ENCODE measurements at places on chromosomes 2 and 18.

DNA sequence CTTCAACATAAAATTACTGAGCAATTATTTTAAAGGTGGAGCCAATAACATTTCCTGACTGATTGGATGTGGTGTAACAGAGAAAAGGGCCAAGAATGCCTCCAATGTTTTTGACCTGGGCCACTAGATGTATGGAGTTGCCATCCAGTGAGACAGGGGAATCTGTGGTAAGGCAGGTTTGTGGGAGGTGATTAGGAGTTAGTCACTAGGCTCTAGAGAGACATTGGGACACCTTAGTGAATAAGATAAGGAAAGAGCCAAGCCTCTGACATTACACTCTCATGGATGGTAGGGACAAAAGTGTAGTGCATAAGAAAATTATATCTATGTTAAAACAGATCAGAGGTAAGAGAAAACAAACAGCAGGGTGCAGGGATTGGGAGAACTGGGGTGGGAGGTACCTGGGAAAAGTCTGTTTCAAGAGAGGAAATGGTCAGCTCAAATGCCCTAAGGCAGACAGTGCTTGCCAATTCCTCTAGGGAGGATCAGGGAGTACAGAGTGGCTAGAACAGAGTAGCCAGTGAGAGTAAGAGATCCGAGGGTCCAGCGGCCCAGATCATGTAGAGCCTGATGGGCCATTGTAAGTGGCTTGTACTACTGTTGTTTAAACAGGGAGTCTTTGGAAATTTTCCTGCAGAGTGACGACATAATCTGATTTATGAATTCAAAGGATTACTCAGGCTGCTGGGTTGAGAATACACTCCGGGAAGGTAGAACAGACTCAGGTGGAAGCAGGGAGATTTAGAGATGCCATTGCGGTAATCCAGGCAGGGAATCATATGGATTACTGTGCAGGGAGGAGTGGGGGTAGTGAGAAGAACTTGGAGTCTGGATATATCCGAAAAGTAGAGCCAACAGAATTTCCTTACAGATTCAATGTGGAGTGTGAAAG is 45.7 kb upstream of the CUL3 start:
- DNase-seq: no peak

GRCh38 chr18:47244086-47244485 is 7.4 kb downstream of the SKOR2 start:
- no peak for DNase-seq

GRCh38 chr2:241985986-241986329 is 116.4 kb downstream of the RTP5 start:
- no peak for DNase-seq

- no peak for DNase-seq
Measured at GRCh38 chr18:10935588-10935987, 213.8 kb downstream of the PIEZO2 start.

DNA sequence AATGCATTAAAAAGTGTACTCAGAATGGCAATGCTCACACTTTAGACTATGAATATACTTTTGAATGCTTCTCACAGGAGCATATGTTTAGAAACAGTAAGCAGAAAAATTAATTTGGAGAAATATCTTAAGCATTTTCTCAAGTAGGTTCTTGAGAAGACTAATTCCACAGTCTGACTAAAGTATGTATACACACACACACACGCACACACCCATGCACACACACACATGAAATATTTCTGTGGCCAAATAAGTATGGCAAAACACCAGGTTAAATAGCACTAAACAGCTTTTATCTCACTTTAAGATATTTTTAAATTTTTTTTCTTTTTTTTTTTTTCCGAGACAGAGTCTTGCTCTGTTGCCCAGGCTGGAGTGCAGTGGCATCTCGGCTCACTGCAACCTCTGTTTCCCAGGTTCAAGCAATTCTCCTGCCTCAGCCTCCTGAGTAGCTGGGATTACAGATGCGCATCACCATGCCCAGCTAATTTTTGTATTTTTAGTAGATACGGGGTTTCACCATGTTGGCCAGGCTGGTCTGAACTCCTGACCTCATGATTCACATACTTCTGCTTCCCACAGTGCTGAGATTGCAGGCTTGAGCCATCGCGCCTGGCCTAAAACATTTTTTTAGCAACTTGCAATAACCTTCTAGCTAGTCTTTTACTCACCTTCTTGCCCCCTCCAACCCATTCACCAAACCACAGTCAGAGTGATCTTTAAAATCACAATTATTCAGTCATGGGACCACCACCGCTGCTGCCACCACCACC is 67.5 kb upstream of the SCG2 start:
- DNase-seq: no peak

GRCh38 chr2:234679741-234680687 is 183.1 kb upstream of the ARL4C start:
- no peak for DNase-seq

DNA sequence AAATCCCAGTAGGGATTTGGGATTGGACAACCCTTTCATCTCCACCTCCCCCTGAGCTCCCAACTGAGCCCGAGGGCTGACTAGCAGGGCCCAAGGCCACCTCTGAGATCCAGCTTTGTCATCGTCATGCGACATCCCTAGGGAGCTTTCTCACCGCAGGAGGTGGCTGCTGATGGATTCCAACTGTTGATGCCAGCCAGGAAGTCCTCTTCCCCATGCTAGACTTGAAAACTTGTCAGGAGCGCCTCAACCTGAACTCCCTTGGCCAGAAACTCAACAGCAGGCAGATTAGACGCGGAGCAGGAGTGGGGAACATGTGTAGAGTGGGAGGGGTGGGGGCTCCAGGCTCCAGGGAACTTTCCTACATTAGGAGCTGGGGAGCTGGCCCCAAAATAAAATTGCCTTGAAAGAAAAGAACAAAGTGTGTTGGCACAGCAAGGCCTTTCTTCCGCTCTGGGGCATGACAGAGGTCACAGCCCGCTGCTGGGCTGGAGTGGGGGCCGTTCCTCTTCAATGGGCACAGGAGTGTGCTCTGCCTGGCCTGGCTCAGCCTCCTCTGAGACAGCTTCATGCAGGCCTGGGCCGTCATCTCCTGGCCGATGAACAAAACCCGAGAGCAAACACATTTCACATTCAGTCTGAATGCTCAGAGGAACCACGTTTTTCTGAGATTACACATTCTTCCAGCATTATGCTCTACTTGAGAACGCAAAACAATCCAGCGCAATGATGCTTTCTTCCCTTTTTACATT is 34.5 kb downstream of the EMILIN2 start:
- DNase-seq: no peak

DNA sequence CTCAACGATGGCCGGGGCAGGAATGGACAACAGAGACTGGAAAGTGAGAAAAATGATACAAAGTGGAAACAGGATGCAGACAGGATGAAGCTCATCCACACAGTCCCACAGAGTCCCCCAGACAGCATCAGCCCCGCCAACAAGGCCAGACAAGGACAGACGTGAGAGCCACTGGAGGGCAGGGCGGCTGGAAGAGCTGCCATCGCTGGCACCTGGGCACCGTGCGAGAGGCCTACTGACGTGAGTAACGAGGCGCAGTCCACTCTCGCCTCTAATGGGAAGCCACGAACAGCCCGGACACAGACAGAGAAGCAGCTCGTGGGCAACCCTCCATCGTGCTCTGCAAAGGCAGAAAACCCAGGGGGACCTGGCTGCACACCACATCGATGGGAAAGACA is 17.1 kb downstream of the HDAC4 start:
- DNase-seq: no peak

GRCh38 chr2:24576617-24577016 is 85.6 kb downstream of the NCOA1 start:
- DNase-seq: peak; percentile 17

- peak; percentile 79 for DNase-seq
Measured at GRCh38 chr2:239253264-239253663, 147.6 kb downstream of the HDAC4 start.

GRCh38 chr2:120599072-120599471 is 136.6 kb upstream of the GLI2 start:
- DNase-seq: no peak

- DNase-seq: no peak
Measured at GRCh38 chr18:12460874-12461273, 53.1 kb downstream of the PRELID3A start.

DNA sequence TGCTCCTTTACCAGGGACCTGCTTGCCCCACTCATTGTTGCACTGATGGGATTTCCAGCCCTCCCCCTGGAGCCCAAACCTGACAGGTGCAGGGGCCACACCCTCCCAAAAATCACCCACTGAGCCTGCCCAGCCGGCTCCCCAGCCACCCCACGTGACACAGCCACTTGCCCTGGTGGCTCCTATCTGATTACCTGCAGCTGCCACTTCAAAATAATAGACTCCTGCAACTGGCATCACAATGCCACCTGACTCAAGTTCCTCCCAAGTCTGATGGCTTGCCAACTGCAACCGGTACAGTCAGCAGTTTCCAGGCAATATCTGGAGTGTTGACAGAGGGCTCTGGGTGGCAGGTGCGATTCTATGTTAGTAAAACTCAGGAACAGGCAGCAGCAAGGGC is 66.2 kb downstream of the CRACDL start:
- DNase-seq: no peak

GRCh38 chr2:181953881-181954537 is 31.6 kb upstream of the PPP1R1C start:
- peak; percentile 82 for DNase-seq

DNA sequence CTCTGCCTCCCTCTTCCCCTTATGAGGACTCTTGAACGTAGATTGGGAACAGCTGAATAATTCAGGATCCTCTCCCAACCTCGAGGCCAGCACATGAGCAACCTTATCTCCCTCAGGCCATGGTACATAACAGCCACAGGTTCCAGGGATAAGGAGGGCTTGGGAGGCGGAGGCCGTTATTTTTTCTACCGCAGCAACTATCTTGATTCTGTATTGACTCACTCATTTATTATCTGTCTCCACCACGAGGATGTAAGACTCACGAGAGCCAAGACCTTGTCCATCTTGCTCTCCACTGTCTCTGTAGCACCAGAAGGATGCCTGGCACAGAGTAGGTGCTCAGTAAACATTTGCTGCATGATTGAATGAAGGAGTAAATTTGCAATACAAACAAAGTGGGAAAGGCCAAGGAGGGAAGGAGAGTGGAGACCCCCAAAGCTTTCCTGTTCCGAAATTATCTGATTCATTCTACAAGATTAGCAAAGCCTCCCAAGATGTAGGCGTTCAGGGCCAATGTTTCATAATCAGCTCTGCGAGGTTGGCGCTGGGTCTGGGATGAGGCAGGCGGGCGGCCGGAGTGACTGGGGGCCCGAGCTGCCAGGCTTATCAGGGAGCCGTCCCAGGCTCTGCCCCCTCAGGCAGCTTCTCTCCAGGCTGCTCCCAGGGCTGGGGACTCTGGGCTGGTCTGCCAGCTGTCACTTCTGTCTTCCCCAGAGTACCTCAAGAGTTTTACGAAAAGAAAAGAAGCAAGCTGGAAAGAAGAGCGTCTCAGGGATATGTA is 31.6 kb downstream of the INPP5D start:
- no peak for DNase-seq

DNA sequence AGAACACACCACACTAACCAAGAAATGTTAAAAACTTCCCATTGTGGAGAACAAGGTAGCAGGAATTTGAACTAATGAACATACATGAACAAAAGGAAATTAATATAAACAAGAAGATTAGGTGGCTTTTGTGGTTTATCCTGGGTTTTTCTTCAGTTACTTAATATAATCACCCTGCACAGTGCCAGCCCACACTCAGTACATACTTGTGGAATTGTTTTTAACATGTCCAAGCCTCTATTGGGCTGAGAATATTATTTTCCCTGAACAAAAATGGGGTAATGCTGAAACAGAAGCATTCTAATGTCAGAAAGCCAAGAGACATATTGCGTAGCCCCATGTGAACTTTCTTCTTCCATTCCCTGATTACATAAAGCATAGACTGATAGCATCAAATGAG is 202.8 kb downstream of the DNER start:
- no peak for DNase-seq

DNA sequence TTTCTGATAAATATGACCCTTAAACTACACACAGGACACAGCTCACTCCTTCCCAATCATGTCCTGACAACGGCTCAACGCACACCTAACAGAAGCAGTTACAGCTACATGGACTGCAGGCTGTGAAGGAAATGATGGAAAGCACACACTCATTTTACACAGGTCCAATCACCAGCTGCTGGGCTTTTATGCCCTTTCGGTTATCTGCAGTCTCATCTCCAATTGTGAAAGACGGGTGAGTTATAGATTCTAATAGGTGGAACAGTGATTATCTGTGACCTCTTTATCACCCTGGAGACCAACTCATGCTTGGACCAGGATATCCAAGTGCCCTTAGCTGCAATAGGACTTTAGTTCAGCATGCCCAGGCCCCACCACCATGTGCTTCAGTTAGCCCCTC is 110.4 kb upstream of the CREB1 start:
- DNase-seq: no peak

GRCh38 chr2:158457092-158457825 is 507 bp downstream of the PKP4 start:
- DNase-seq: peak; percentile 70

DNA sequence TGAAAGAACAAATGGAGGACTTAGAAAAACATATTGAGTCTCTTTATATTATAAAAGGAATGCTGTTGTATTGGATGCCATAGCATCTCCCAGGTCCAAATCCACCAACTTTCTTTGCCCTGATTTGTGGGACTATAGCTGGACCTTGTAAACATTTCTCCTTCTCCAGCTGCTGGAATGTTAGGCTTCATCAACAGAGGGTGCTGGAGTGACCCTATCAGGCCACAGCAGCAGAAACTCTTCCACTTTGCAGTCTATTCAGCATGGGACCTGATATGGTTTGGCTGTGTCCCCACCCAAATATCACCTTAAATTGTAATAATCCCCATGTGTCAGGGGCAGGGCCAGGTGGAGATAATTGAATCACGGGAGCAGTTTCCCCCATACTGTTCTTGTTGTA is 138.4 kb upstream of the ARL4C start:
- DNase-seq: no peak

DNA sequence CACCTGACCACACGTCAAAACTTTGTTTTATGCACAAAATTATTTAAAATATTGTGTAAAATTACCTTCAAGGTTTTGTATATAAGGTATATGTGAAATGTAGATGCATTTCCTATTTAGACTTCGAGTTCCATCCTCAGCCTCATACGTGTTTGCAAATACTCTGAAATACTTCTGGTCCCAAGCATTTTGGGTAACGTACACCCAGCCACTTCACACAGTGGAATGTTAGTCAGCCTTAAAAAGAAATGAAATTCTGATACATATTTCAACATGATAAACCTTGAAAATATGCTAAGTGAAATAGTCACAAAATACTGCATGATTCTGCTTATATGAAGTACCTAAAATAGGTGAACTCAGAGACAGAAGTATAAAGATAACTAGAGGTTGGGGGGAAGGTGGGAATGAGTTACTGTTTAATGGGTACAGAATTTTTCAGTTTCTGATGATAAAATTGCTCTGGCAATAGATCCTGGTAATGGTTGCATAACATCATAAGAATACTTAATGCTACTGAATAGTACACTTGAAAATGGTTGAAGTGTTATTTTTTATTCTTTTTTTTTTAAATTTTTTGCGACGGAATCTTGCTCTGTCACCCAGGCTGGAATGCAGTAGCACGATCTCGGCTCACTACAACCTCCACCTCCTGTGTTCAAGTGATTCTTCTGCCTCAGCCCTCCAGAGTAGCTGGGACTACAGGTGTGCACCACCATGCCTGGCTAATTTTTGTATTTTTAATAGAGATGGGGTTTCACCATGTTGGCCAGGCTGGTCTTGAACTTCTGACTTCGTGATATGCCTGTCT is 24.0 kb downstream of the NOP58 start:
- DNase-seq: no peak

GRCh38 chr2:238418196-238418998 is 8.3 kb upstream of the ASB1 start:
- DNase-seq: no peak

- peak; percentile 51 for DNase-seq
Measured at GRCh38 chr18:48409591-48410094, 460 bp upstream of the ZBTB7C start.
